ENCODE measurements at places on chromosomes 12 and 14.

DNA sequence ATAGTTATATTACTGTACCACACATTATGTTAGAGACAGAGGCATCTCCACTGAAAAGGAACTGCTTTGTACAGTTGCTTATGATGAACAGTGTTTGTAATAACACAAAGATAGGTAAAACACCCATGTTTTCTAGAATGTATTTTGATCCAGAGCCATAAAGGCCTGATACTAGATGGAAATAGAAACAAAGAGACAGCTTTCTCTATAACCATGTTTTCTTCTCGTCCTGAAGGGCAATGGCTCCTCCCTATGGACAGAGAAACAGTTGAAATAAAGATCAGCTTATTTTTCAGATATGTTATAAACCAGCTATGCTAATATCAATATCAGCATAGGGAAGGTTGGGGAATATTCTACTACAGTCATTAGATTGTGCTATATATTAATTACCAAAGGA, 109.2 kb downstream of the ATXN7L3B start:
- DNase-seq: peak; percentile 18

GRCh38 chr14:24673059-24673458, 39.1 kb upstream of the GZMB start:
- DNase-seq: no peak

- no peak for DNase-seq
Measured at GRCh38 chr12:59587710-59588109, 8.1 kb upstream of the SLC16A7 start.

DNA sequence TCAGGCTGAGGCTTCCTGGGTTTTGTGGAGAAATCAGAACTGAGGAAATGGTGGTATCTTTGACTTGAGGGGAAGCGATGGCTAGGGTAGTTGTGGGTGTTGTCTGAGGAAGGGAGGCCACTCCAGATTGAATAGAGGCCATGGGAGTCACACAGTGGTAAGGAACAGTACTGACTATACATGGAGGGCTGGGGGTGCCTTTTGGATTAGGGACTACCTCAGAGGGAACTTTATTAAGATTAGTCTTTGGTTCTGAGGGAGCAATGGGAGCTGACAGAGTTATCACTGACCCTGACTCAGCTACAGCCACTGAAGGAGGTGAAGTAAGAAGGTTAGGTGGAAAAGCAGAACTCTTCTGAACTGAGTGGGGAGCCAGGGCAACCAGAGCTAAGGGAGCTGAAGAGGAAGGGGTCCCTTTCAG, 4.4 kb downstream of the NACA start:
- DNase-seq: no peak

DNA sequence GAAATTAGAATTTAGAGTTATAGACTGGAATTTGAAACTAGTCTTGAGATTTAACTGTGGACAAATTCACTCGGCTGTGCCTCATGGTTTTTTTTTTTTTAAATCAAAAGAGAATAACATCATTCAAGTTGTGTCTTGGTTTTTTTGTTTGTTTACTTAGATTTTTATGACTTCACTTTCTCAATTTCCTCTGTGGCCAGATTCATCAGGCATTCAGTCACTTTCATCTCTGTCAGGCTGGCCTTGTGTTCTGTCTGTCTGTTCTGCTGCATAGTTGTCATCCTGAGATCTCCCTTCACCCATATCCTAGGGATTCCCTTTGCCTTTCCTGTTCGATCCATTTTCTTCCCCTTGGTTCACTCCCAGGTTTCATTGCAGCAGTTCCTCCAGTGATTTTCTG, 10.0 kb downstream of the MARK3 start:
- DNase-seq: peak; percentile 66

GRCh38 chr12:95146769-95147168, 70.5 kb downstream of the FGD6 start:
- DNase-seq: peak; percentile 5

GRCh38 chr14:72801381-72801812, 92.5 kb downstream of the DPF3 start:
- DNase-seq: peak; percentile 97

DNA sequence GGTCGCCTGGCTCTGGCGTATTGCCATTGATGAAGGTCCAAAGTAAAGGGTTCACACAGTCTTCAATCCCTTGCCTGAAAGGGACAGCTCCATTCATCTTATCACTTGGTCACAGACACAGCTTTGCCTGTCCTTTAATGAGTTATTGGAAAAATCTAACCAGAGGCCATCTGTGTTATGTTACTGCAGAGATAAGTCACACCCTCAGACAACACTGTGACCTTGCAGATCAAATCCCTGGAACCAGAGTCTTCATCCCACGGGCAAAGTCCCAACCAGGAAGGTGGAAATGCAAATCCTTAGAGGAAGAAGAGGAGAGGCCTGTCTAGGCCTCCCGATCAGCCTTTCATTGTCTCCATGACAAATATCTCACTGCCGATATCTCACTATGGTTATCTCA, 68.3 kb upstream of the SCN8A start:
- no peak for DNase-seq

DNA sequence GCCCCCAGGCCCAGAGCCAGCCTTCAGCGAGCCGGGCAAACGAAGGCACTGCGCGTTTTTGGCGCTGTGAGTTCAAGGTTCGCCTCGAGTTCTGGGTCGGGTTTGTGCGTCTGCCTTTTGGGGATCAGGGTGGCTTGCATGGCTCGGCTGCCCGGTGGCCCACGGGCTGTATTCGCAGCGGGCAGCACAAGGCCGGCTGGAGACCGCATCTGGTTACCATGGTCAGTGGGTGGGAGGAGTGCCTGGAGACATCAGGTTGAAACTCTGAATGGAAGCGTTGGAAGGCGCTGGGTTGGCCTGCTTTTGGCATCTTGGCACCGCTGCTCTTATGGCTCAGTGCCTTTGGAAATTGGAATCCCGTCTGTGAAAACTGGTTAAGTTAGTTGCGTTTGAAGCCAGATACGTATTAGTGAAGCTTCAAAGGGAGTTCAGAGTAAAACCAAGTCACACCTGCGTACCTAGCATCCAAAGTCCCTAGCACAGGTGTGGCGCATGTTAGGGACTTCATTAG, 50.9 kb downstream of the SNAPC1 start:
- DNase-seq: no peak

GRCh38 chr12:78229591-78230101, 399.0 kb downstream of the NAV3 start:
- DNase-seq: peak; percentile 52

DNA sequence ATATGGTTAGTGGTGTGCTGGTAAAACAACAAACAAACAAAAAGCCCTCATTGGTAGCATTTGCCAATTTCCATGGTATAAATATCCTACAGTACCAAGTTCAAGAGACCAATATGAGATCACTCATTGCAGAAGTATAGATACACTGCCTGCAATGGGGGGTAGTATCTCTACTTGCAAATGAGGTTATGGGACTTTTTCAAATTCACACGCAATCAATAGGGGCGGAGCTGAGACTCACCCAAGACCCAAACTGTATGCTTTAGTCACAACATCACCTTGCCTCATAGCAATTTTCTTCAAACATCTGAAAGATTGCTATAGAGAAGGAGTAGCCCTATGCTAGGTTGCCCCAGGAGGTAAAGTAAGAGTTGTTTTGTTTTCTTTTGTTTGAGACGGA, 93.7 kb downstream of the VCPKMT start:
- DNase-seq: no peak

DNA sequence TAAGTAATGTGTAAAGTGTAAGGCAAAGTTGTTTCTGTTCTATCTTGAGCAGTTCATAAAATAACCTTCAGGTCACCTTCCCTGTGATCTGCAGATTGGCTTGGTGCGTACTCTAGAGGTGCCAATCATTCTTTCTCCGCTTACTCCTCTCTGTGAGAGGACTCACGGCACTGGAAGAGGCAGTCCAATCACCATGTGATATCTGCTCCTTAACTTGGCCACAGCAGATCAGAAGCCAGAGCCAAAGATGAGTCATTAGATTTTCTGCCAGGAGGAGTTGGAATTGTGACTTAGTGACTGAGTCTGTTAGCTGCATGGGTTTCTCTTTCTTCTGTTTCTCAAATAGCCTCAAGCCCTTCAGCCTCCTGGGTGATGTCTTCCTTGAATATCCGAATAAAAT, 165.5 kb downstream of the SLC41A2 start:
- DNase-seq: peak; percentile 73

GRCh38 chr14:89212386-89213235, 204.4 kb downstream of the FOXN3 start:
- no peak for DNase-seq

GRCh38 chr14:72291908-72292688, 359.9 kb downstream of the RGS6 start:
- peak; percentile 57 for DNase-seq

DNA sequence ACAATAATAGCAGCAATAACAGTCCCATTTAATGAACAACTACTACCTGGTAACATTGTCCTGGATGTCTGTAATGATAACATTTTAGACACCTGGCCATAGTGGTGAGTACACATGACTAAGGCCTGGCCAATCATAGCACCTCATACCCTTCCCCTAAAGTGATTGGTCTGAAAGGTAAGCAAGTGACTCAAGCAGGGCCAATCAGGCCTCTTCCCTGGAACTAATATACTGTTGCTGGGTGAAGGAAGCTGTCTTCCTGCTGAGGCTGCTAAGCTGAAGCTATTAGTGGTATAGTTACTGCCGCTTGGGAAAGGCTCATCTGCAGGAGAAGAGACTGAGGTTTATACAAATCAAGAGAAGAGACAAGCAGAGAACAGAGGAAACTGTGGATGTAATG, 18.7 kb upstream of the NOS1 start:
- no peak for DNase-seq

- no peak for DNase-seq
Measured at GRCh38 chr12:90910958-90911357, 44.0 kb downstream of the CCER1 start.

GRCh38 chr12:30707613-30708342, 12.1 kb upstream of the IPO8 start:
- DNase-seq: no peak

DNA sequence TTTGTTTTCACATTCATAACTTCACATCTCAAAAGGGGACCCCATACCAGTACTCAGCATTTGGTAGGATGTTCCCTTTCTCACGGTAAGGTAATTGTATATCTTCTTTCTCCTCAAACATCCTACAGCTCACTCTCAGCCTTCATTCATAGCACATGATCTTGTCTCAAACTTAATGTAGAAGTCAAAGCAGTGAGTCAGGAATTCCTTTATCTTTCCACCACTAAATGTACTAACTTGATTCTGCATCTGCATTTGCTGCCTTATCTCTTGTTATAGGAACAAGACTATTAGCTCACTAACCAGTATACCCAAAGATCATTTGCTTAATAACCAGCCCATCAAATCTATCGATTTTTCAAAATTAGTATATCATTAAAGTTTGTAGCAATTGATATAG, 22.9 kb downstream of the CPSF2 start:
- peak; percentile 22 for DNase-seq

DNA sequence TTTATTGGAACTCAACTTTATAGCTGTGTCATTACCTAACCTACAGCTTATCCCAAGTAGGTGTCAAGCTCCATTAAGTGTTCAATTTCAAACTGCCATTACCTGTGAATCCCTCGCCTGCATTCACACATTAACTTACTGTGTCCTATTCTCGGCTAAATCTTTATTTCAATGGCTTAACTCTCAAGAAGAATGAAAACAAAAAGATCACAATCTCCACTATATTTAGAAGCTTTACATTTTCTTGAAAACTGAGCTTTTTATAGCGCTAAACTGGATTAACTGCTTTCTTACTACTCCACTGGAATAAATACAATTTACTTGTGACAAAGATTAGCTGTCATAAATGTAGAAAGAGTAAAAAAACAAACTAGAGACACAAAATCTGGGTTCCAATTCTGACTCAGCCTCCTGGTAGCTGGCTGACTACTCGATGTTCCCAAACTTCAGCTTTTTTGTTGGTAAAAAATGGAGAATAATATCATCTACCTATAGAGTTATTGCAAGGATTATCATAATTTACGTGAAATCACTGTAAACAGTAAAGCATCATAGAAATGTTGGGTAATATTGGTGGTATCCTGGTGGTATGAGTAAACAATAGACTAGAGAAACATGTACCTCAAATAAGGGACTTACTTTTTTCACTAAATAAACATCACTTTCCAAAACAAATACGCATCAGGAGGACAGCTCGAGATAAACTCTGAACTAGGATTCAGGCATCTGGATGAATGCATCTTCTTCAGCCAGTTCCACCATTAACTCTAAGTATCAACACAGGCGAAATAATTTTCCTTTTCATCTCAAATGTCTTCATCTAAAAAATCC, 1.7 kb downstream of the RALGAPA1 start:
- no peak for DNase-seq

DNA sequence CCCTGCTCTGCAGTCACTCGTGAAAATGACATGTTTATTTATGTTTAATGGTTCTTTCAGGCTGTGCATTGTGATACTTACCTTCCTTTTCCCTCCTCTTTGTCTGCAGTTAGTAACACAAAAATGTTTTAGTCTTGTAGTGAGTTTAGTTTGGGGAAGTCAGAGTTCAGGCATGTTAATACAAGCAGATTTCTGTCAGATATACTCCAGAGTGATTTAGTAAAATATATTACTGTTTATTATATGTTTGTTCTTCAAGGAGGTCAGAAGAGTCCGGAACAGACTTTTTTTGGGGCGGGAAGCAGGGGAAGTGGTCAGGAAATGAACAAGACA, 28.7 kb downstream of the MSRB3 start:
- DNase-seq: no peak

- no peak for DNase-seq
Measured at GRCh38 chr12:122060081-122060501, 18.5 kb upstream of the MLXIP start.

GRCh38 chr14:95817271-95817670, 59.4 kb upstream of the TUNAR start:
- DNase-seq: no peak

DNA sequence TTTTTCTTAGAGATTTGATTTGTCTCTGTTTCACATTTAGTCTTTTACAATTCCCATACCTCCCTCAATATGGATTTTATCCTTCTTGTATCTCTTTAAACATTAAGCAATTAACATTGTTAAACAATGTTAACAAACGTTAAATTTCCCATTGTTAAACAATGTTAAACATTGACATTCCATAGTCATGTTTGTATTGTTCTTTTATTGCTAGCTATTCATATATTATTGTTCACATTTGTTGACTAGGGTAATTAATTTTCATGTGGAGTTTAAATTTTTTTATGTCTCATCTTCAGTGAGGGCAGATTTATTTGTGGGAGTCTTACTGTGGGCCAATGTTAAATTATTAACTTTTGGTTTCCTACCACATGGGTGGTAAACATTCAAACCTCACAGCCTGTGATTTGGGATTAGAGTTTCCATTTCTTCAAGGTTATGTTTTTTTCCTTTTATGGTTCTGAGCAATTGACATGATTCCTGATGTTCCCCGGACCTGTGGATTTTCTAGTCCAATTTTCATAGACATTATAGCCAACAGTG, 294.3 kb downstream of the ALG10B start:
- DNase-seq: no peak

DNA sequence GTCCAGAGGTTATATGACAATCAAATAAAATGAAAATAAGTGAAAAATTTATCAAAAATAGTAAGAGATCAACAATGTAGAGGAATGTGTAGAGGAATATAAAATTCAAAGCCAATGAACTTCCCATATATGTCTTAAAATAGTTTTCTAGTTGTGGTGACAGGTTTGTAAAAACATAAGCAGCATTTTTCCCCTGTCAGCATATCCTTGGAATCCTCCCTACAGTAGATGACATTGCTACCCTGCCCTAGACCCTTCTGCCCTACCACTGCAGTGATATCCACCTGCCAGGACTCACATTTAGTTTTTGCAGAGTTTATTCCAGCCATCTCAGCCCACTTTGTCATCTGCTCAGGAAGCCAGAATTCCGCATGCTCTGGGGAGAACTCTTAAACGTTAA, 842.0 kb downstream of the RPS29 start:
- no peak for DNase-seq
